GDM1 (cell line): ENCODE measurements at places on chromosomes 3 and 15.

DNA sequence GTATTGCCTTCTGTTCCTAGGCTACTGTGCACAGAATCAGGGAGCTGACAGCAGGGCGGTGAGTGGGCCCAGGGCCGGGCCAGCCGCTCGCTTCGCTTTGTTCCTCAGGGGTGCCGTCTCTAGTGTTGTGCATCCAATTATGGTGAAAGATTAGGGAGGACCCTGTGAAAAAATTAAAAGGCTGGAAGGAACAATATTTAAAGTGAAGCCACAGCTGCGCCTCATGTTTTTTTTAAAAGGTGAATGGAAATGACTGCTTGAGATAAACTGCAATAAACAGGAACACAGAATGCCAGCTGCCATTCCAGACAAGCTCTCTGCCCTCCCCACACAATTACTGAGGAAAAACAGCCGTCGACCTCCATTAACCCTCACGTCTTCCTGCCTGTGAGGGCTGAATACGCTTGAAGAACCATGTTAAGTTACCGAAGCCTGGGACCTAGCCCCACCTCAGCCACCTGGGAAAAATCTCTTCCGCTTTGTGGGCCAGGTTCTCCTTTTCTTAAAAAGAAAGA lies 132.0 kb upstream of the IL12A start:
- DNase-seq: no peak

- DNase-seq: no peak
Measured at GRCh38 chr3:133574260-133574881, 885 bp downstream of the CDV3 start.

DNA sequence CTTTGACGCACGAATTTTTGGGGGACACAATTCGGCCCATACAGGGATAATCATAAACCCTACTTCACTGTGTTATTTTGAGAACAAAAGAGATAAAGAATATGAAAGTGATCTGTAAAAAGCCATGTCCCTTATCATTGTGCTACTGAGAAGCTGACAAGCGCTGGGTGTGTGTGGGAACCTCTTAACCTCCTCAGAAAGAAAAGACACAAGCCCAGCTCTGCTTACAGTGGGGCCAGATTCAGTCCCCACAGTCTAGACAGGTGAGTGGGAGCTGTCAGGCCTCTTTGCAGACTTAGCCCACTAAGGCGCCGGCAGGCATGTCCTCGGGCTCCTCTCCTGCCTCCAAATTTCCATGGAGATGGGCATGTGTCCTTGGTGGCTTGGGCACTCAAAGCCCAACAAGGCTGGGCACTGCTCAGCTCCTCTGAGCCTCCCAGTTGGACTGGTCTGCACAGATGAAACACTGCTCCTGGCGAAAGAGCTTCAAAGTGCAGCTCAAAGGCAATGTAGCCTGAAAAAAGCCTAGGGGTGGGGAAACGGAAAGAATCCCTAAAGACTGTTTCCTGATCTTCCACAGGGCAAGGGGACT lies 64.4 kb upstream of the ETV5 start:
- DNase-seq: no peak

DNA sequence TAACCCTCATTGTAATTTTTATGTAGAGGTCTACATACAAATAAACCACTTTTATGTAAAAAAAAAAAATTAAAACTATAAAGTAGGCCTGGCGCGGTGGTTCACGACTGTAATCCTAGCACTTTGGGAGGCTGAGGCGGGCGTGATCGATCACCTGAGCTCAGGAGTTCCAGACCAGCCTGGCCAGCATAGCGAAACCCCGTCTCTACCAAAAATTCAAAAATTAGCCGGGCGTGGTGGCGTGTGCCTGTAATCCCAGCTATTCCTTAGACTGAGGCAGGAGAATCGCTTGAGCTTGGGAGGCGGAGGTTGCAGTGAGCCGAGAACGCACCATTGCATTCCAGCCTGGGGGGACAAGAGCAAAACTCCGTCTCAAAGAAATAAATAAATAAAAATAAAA lies 766 bp upstream of the SLC12A6 start:
- no peak for DNase-seq

- DNase-seq: no peak
Measured at GRCh38 chr3:73056014-73056844, 5.2 kb upstream of the EBLN2 start.

GRCh38 chr3:112759210-112759609 lies 87.5 kb downstream of the CD200R1L start:
- no peak for DNase-seq

GRCh38 chr3:172696357-172696756 lies 14.5 kb downstream of the NCEH1 start:
- DNase-seq: no peak
